ENCODE measurements at places on chromosomes 6 and 20.

DNA sequence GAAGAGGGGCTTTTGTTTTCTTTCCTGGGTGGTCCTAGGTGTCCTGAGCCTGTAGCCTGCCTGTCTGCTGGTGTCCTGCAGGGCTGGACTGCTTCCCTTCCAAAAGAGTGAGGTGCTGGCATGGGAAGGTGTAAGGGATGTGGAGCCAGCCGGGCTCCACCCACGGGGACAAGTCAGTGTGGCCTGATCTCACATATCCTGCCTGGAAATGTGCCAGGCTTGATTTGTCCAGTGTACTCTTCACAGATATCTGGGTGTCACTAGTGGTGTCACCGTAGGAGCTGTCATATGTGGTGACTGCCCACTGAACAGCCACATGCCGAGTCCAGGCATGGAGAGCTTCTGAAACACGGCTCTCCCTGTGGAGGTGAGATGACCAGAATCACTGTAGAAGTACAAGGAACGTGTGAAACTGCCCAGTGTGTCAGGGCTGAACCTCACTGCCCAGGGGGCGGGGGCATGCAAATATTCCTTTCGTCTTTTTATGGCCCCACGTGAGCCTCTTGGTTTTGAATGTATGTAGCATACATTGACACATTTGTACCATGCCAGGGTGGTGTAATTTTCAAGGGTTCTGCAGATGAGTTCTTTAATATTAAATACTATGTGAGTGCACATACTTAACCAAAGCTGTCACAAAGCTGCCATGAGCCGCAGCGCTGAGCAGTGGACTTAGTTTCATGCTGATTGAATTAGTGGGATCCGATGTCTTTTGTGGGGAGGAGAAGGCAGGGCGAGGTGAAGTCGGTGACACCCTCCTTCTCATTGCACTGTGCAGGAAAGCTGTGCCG lies 55.8 kb downstream of the CDH4 start:
- DNase-seq = no peak

GRCh38 chr6:1729750-1730140 lies 120.0 kb downstream of the FOXC1 start:
- no peak for DNase-seq

DNA sequence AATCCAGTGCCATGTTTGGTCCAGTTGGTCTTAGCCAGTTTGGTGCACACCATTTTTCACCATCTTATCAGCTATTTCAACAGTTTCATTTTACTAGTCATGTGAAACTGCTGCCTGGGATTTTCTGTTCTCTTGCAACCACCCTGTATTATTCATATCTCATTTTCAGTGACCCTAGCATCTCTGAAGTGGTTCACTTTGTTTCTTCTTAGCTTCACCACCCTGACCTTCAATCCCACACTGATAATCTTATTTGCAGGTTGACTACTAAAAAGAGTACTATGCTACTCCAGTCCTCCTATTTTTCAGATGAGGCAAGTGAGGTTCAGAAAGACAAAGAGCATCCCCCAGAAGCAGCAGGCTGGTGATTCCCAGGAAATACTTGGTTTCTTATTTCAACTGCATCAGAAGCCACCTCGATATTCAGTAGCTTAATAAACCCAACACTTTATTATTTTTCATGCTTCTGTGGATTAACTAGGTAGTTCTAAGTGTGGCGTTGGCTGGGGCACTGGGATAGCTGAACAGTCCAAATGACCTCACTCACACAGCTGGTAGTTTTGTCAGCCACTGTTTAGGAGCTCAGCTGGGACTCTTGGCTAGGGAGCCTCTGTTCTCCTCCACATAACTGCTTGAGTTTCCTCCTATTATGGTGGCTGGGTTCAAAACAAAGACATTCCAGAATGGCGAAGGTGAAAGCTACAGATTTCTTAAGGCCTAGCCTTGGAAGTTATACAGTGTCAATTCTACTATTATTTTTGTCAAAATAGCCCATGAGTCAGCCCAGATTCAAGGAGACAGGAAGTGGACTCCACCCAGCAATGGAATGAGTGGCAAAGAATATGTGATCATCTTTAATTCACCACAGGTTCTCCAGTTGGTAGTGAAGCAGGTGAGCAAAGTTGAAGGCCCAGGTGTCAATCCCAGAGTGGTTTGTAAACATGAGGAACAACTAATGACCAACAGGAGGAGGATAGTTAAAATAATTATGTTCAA lies 40.6 kb downstream of the BPIFB4 start:
- DNase-seq = no peak

DNA sequence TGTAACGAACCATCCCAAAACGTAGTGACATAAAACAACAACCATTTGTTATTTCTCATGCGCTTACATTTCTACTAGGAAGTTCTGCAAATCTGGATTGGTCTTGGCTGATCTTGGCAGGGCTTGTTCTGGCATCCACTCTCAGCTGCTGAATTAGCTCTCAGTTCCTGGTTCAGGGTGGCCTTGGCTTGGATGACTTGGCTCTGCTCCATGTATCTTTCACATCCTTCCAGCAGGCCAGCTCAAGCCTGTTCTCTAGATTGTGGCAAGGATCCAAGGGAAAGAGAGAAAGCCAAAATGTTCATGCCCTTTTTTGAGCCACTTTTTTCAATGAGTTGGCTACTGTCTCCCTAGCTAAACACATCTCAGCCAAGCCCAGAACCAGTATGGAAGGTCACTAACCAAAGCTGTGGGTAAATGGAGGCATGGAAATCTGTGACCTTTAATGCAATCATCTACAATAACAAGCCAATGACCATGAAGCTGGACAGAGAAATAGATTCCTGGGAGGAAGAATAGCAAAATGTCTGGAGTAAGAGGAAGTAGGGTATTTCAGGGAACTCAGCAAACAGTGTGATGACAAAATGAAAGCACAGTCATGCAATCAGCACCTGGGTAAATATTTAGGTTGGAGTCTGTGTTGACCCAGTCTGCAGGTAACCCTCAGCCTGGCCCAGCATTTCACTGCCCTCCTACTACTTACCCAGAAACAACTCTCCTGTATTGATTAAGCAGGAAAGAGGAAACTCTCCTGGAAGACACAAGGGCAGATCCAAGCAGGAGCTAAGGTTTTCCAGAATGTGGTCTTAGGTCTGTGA lies 32.7 kb upstream of the SNAP25 start:
- no peak for DNase-seq

GRCh38 chr6:165889636-165890403 lies 226.8 kb upstream of the PDE10A start:
- no peak for DNase-seq

GRCh38 chr6:116954938-116955337 lies 77.9 kb downstream of the RFX6 start:
- no peak for DNase-seq

DNA sequence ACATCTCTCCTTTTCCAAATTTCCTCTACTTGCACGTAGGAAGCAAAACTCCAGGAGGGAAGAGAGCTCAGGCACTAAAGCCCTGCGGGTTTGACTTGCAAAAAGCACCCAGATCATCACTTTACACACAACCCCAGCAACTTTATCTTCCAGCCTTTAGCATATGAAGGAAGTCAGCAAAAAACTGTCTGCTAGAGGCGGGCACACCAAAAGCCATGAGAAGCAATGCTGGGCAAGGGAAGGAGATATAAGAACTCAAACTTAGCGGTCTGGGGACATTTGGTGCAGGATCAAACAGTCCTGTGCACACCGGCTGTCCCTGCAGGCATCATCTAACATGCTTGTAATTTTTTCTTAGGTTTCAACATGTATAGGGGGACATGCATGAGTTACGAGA lies 113.3 kb downstream of the JPH2 start:
- DNase-seq = no peak

DNA sequence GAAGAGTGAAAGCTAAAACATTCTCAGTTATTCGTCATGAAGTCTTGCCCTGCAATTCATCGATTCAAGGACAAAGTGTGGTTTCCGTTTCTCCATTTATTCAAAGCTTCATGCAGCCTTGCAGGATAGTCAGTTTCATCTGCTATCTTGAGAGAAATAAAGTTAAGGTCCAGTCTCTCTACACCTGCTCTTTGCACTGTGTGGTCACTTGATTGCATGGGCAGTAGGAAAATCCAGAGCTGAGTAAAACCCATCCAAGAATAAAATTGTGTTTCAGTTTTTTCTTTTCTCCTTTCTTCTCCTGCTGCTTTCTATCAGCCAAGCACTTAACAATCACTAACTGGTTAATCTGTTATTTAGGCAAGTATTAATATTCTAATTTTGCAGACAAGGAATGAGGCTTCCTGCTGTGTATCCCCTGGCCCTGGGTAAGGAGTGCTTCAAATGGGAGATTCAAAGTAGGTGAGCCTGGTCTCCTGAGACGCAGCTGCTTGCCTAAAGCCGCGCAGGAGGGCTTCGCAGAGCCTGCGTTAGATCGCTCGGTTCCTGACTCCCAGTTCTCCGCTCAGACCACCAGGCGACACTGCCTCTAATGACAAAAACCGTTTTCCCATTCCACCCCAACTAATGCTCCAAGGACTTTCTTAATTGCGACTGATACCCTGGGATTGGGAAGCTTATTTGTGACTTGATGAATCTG lies 808.3 kb downstream of the TFAP2A start:
- DNase-seq = no peak

DNA sequence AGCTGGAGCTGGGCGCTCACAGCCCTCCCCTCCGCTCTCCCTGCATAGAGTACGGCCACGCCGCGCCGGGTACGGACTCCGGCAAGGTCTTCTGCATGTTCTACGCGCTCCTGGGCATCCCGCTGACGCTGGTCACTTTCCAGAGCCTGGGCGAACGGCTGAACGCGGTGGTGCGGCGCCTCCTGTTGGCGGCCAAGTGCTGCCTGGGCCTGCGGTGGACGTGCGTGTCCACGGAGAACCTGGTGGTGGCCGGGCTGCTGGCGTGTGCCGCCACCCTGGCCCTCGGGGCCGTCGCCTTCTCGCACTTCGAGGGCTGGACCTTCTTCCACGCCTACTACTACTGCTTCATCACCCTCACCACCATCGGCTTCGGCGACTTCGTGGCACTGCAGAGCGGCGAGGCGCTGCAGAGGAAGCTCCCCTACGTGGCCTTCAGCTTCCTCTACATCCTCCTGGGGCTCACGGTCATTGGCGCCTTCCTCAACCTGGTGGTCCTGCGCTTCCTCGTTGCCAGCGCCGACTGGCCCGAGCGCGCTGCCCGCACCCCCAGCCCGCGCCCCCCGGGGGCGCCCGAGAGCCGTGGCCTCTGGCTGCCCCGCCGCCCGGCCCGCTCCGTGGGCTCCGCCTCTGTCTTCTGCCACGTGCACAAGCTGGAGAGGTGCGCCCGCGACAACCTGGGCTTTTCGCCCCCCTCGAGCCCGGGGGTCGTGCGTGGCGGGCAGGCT lies 4.6 kb downstream of the KCNK15 start:
- DNase-seq = no peak

GRCh38 chr20:42067596-42067995 lies 449.4 kb upstream of the CHD6 start:
- DNase-seq = no peak

GRCh38 chr20:9615766-9616454 lies 101.5 kb downstream of the LAMP5 start:
- no peak for DNase-seq

DNA sequence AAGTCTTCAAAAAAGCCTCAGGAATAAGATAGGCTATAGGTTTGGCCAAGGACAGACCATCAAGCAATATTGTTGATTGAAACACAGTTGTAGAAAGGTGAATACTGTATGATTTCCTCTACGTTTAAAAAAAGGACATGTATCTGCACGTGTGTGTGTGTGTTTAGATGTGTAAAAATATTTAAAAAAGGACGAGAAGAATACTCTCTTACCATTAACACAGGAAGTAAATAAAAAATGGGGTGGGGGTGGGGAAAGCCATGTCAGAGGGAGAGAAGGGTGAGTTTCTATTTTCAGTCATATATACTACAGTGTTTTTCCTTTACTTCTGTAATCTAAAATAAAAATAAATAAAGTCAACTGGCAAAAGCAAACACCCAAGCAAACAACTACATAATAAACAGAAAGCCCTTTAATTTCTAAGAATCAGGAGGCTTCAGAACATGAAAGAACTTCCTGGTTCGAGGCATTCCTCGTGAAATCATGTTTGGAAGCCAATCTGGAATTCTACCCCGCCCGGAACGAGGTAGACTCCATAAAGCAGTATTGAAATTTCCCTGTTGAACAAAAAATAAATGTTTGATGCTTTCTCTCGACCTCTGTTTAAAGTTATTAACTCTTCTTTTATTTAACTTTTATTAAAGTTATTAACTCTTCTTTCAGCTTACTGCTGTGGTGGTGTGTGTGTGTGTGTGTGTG lies 158.1 kb upstream of the ZNF217 start:
- no peak for DNase-seq

DNA sequence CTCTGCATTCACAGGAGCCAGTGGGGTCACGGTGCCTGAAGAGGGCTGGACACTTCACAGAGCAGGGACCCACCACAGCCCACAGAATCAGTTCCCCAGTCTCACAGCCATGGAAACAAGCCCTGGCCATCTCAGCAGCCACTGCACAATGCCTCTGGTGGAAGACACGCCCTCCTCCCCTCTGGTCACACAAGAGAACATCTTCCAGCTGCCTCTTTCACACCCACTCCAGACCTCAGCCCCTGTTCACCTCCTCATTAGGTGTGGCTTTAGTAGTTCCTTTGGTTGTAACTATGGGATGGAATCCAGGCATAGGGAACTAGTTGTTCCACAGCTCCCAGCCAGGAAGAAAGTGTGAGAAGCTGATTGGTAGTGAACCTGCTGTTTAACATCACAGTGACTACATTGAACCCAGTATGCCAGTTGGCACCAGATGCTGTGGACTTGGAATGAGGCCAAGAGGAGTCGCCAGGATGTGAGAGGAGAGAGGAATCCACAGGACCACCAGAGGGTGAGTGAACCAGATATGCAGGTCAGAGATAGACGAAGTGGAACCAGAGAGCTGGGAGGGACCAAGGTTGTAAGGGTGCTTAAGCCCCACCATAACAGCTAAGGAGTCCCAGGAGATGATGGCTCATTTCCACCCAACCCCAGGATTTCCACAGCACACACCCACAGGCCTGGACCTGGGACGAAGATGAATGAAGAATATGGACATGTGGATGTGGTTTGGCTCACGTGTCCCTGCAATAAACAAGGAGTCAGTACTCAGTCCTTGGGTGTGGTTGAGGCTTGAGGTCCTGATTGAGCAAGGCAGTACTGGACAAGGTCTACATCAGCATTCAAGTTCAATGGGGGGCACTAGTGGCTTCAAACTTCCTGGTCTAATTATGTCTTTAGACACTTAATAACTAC lies 8.8 kb upstream of the BTN3A3 start:
- no peak for DNase-seq
